MG63 (cell line): ENCODE measurements at places on chromosomes 2 and 18.

DNA sequence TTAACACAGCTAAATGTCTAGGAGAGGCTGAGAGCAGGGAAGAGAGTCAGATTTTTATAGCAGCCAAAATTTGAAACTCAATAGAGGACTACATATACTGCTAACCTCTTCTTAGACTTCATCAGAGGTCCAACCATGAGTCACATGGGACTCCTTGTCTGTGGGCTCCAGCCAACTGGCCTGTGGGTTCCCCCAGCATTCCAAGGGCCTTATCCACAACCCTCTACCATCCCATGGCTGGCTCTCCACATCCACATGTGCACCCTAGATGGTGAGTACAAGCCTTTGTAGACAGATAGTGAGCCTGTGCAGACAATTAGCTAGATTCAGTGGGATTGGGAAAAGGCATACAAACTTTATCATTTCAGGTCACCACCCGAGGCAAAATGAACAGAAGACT, 901.9 kb upstream of the ZEB2 start:
- no peak for DNase-seq

DNA sequence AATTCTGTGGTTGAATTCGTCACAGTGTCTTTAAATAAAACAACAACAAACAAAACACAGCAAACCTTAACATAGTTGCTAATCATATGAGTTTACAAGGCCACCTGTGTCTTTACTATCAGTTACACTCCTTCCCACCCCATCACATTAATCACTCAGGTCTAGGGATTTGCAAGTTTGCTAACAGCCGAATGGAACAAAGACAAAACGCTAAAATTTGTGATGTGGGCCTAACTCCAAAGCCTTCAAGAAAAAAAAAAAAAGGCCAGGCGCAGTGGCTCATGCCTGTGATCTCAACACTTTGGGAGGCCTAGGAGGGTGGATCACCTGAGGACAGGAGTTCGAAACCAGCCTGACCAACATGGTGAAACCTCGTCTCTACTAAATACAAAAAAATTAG, 566 bp upstream of the POLI start:
- DNase-seq: no peak

DNA sequence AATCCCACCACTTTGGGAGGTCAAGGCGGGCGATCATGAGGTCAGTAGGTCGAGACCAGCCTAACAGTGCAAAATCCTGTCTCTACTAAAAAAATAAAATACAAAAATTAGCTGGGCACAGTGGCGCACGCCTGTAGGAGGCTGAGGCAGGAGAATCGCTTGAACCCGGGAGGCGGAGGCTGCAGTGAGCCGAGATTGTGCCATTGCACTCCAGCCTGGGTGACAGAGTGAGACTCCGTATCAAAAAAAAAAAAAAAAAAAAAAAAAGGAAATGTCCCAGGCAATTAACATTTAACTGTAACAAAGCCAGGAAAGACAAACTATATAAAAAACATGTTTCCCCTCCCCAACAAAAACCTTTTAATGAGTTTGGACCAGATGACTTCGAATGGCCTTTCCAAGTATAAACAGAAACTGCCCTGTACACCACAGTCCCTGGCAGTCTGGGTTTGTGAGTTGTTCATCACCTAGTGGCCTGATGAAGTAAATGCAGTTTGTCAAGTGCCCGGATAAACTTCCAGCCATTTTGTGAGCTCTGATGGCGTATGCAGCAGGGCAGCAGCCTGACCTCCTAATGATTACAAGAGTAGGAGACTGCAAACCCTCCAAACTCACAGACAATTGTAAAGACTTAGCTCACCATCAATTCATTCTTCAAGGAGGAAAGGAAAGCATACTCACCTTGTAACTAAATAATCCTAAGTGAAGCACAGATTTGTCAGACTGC, 16.6 kb upstream of the PCBP1 start:
- peak; percentile 55 for DNase-seq

- DNase-seq: no peak
These were observed 148.6 kb downstream of the B3GNT2 start for GRCh38 chr2:62344472-62344871.

- no peak for DNase-seq
These were observed 131.7 kb downstream of the SLC4A3 start for GRCh38 chr2:219758907-219759680.

- DNase-seq: no peak
These were observed 74.2 kb upstream of the ID2 start for GRCh38 chr2:8607606-8608005.
